Karpas-422 (cell line): ENCODE measurements at places on chromosomes 3 and 15. TPM values are rescaled to one million over a fixed set of nuclear protein-coding genes. Genes with fewer than 3 reads are reported as not detected.

Gene SH3GL3
- not detected in 2 replicates for total RNA-seq

Gene MAP6D1
- 1.2 and 10.8 TPM in 2 replicates for total RNA-seq

Gene SCAANT1
- not detected in 2 replicates for total RNA-seq

Gene ISL2
- total RNA-seq = 8.3 and 8.7 TPM in 2 replicates

Gene GPR27
- total RNA-seq = not detected in 2 replicates

Gene NEK10
- 0.34 and 0.72 TPM in 2 replicates for total RNA-seq

Gene SSUH2
- total RNA-seq = 0.22 and 0.90 TPM in 2 replicates

Gene LRTM1
- total RNA-seq = not detected in 2 replicates

Gene GOLGA6L10
- total RNA-seq = 0.18 and 2.0 TPM in 2 replicates

Gene MESP2
- total RNA-seq = not detected in 2 replicates

Gene DCUN1D1
- 24.1 and 70.1 TPM in 2 replicates for total RNA-seq

Gene CTXND1
- total RNA-seq = not detected in 2 replicates

Gene FBLN2
- total RNA-seq = not detected in 2 replicates

Gene MYO9A
- 78.5 and 142 TPM in 2 replicates for total RNA-seq

Gene HRH1
- 6.2 and 9.6 TPM in 2 replicates for total RNA-seq

Gene MYRIP
- 19.0 and 36.1 TPM in 2 replicates for total RNA-seq

Gene GOLGA6L7
- not detected in 2 replicates for total RNA-seq

Gene GPR62
- total RNA-seq = not detected in 2 replicates

Gene DLEC1
- total RNA-seq = not detected in 2 replicates

Gene MYEF2
- total RNA-seq = 50.0 and 53.8 TPM in 2 replicates

Gene NECTIN3
- total RNA-seq = not detected in 2 replicates

Gene CTDSPL
- not detected in 2 replicates for total RNA-seq

Gene SLC27A2
- not detected in 2 replicates for total RNA-seq

Gene TMEM212
- total RNA-seq = not detected in 2 replicates

Gene CPLX3
- total RNA-seq = 5.2 and 7.3 TPM in 2 replicates

Gene FXR1
- 123 and 125 TPM in 2 replicates for total RNA-seq
